ENCODE measurements at places on chromosomes 11 and 22. TPM values are rescaled to one million over a fixed set of nuclear protein-coding genes. Genes with fewer than 3 reads are reported as not detected.

DNA sequence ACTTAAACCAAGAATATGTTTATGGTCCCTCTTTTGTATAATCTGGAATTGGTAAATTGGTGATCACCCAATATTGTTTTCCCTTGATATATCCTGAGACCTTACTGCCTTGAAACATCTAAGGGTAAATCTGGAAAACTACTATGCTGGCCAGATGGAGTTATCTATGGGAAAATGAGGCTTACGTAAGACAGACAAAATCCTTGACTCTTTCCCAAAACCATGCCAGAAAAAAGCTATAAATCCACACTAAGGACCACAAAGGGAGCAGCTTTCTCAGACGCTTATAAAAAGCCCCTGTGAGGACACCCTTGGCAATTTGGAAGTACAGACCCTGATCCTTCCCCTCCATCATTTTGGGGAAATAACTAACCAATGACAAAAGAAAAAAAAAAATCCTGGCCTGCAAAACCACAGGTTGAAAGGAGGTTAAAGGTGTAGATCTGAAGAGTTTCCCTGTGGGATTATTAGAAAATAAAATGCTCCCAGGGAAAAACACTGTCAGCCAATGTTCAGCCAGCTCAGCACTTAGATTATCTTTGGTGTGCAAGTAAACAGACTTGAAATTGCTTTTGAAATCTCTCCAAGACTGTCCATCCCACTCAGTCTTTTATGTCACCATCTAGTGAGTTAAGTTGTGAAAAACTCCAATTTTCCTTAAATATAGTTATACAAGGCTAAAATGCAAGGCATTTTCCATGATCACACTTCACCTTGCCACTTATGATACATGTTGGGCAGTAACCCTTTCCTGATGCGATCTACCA lies 6.6 kb upstream of the AMBRA1 start:
- DNase-seq, result no peak

DNA sequence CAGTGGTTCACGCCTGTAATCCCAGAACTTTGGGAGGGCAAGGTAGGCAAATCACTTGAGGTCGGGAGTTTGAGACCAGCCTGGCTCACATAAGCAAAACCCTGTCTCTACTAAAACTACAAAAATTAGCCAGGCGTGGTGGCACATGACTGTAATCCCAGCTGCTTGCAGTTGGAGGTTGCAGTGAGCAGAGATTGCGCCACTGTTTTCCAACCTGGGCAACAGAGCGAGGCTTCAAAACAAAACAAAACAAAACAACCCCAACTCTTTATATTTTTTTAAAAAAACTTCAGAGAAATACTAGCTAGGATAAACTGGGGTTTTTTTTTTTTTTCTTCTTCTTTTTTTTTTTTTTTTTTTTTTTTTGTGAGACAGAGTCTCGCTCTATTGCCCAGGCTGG lies 31.8 kb upstream of the RAPSN start:
- DNase-seq, result no peak

DNA sequence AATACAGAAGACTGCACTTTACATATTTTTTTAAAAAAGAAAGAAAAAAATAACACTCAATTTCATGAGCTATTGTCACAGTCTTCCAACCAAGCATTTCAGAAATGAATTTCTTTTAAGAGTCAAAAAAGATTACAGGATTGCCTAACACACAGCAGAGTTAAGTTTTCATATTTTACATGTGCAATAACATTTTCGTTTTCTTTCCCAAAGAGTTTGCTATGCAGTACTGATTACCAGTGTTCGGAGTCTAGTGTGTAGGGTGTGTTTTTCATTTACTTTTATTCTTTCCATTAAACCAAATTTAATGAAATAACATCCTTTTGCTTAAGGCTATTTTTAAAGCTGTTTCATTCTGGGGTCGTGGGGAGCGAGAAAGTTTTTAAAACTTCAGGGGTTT lies 53.2 kb downstream of the MN1 start:
- DNase-seq, result no peak

DNA sequence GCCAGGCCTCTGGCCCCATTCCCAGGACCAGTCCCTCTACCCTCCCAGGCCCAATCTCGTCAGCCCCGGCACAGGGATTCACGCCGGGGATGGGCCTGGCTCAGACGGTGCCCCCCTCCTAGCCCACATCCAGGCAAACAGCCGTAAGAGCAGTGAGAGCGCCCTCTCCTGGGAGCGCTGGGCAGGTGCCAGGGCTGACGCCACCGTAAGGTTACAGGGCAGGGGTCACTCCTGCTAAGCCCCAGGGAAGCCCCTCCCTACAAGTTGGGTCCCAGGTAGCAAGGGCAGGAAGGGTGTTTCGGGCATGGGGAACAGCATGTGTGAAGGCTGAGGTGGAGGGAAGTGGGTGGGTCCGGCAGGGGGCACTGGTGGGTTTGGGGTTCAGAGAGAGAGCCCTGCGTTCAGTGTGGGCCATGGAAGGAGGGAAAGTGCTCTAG lies 19.2 kb upstream of the PPARA start:
- DNase-seq, result no peak

GRCh38 chr11:62842171-62842741 lies 2.9 kb upstream of the WDR74 start:
- DNase-seq, result peak; percentile 61

DNA sequence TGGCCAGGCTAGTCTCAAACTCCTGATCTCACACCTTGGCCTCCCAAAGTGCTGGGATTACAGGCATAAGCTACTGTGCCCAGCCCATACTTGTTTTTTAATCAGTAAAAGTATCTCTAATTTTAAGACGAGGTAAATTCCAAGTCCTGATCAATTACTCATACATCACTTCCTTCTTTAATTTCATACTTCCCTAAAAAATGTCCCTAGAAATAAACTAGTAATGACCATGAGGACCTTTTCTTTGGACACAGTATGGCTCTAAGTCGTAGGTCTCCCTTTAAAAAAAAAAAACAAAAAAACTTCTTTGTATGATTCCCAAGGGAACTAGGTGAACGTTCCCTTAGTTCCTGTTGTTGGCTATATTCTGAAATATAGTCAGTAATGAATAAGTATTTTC lies 29.8 kb downstream of the NUP98 start:
- DNase-seq, result no peak

DNA sequence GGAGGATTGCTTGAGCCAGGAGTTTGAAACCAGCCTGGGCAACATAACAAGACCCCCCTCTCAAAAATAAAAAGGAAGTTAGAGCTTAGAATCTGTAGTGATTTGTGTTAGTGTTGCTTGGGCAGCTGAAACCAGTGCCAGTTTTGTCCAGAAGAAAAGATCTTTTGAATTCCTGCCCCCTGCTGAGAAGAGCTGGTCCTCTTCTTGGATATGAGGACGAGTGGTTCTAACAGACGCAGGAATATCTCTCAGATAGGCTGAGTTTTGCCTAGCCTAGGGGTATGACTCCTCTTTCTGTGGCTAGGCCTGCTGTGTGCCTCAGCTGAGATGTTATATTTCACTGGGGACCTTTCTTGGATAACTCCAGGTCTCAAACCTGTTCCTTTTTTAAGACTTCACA lies 102.8 kb downstream of the STIM1 start:
- DNase-seq, result no peak

GGT5 gene
- total RNA-seq, result not detected

GRCh38 chr11:72580642-72580950 lies 93.6 kb downstream of the PDE2A start:
- no peak for DNase-seq

DNA sequence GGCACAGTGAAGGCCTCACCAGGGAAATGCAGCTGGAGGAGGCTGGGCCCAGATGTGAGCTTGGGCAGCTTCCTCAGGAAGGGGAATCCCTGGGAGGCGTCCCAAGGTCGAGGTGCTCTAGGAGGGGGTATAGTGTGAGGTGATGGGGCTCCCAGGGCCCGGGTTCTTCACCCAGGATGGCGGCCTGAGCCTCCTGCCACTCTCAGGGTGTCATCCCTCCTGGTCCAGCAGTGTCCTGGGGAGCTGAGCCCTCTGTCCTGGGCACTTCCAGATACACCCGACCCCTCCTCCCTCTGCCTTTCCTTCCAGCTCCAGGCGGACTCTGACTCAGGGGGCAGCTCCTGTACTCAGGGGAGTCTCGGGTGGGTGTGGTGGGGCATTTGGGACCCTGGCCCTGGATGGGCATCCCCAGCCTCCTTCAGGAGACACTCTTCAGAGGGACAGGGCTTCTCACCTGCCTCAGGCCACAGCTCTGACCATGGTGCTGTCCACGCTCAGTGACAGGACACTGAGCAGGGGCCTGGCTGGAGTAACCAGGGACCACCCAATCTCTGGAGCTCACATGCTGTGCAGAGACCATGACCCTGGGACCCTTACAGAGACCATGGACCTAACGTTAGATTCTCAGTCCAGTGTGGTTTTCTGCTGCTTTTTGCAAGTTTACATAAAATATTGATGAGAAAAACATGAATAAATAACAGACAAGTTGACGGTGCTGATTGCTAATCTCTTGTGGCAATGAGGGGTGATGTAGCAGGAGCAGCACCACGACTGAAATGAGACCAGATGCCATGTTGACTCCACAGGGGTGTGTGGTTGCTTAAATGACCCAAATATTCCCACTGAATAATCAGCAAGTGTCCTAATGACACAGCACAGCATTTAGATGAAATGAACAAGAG lies 101.9 kb downstream of the GGTLC2 start:
- no peak for DNase-seq

WNT11 gene
- not detected for total RNA-seq

DNA sequence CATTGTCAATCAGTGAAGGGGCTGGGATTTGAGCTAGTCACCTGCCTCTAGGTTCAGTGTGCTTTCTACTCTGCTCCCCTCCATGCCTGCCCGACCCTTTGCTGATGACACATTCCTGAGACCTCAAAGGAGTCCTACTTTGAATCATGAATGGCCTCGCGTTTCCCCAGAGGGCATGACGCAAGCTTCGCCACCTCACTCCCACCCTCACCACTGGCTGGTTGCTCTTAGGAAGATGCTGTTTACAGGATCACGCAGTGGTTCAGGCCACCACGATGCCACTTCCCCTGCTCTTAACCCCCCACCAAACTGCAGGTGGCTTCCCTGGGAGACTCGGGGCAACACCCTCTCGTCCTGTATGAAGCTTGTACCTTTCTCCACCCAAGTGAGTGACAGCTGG lies 62.9 kb upstream of the B3GAT1 start:
- DNase-seq, result no peak

CCDC116 gene
- 0.30 TPM for total RNA-seq

DNA sequence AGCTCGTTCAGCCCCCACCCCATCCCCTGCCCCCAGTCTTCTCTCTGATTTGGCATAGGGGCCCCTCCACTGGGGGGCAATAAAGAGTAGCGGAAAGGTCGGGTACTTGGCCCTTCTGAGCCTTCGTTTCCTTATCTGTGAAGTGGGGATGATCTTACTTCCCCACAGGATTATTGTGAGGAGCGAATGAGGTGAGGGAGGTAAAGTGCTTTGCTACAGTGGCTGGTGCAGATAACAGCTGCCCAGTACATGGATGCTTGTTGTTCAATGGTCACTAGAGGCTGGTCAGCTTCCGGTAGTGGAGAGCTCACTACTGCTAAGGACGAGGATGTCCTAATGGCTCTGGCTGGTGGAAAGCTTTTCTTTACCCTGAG lies 101.2 kb downstream of the CEP164 start:
- DNase-seq, result no peak

DNA sequence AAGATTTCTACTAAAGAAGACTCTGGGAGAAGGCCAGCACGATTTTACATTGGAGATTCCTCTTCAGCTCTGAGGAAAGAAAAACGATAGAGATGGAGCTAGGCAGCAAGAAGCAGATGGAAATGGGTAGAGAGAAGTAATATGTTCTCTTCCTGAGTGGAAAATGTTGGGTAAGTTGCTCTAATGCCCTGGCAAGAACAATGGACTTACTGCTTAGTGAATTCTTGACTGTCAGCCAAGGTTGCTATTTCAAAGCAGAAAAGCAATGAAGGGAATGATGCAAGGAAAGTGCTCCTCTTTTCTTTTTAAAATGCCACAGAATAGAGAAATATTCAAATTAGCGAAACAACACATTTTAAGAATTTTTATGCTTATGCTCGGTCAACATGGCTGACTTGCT lies 38.4 kb upstream of the CWF19L2 start:
- DNase-seq, result no peak

DNA sequence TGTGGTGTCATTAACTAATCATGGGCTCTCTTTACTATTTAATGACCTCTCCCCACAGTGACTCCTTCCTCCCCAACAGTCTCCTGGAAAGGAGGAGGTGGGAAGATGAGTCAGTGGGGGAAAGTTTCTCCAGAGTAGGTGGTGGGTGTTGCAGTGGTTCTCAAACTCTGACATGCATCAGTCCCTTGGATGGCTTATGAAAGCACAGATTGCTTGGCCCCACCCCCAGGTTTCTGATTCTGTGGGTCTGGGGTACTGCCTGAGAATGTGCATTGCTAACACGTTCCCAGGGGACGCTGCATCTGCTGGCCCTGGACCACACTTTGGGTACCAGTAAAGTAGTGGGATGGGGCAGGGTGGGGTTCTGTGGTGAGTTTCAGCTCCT lies 9.8 kb downstream of the CD82 start:
- peak; percentile 72 for DNase-seq

CHST1 gene
- not detected for total RNA-seq

OR10A4 gene
- not detected for total RNA-seq

GRCh38 chr11:6824136-6824823 lies 21.2 kb upstream of the OR10A5 start:
- DNase-seq, result no peak

DNA sequence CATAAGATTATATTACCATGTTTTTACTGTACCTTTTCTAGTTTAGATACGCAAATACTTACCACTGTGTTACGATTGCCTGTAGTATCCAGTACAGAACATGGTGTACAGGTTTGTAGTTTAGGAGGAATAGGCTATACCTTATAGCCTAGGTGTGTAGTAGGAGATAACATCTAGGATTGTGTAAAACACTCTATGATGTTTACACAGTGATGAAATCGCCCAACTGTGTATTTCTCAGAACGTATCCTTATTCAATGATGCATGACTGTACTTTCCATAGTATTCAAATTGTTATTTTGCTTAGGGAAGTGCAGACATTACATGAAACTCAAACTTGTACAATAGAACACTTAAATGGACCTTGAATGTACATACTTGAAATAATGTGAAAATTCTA lies 188.1 kb upstream of the PDGFD start:
- DNase-seq, result no peak

PGA5 gene
- total RNA-seq, result not detected

WDR74 gene
- 74.4 TPM for total RNA-seq

DNA sequence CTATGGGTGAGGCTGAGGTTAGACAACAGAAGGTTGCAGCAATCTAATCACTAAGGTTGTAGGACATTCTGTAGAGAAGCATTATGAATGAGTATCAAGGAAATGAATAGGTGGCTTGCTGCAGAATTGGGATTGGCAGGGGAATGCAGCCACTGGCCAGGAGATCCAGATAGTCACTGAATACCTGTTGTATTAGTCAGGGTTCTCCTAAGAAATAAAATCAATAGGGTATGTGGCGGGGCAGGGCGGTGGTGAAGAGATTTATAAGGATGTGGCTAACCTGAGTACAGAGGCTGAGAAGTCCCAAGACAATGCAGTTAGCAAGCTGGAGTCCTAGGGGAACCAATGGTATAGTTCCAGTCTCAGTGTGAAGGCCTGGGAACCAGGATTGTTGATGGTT lies 163.0 kb downstream of the SPON1 start:
- DNase-seq, result no peak

NUP160 gene
- total RNA-seq, result 64.8 TPM

All from activated naive CD4-positive, alpha-beta T cell treated with anti-CD3 and anti-CD28 coated beads for 36 hours (primary cell).